NCI-H460 (cell line): ENCODE measurements at places on chromosomes 16 and 17. TPM values are rescaled to one million over a fixed set of nuclear protein-coding genes. Genes with fewer than 3 reads are reported as not detected.

CHTF8 gene
- 47.6 and 53.4 TPM in 2 replicates for total RNA-seq

NPIPA3 gene
- total RNA-seq = 1.3 and 4.9 TPM in 2 replicates

GRCh38 chr17:32335046-32335445 is 6.9 kb downstream of the C17orf75 start:
- DNase-seq = no peak

- DNase-seq = no peak
Measured at GRCh38 chr16:11354733-11355574, 9.7 kb downstream of the RMI2 start.

DNA sequence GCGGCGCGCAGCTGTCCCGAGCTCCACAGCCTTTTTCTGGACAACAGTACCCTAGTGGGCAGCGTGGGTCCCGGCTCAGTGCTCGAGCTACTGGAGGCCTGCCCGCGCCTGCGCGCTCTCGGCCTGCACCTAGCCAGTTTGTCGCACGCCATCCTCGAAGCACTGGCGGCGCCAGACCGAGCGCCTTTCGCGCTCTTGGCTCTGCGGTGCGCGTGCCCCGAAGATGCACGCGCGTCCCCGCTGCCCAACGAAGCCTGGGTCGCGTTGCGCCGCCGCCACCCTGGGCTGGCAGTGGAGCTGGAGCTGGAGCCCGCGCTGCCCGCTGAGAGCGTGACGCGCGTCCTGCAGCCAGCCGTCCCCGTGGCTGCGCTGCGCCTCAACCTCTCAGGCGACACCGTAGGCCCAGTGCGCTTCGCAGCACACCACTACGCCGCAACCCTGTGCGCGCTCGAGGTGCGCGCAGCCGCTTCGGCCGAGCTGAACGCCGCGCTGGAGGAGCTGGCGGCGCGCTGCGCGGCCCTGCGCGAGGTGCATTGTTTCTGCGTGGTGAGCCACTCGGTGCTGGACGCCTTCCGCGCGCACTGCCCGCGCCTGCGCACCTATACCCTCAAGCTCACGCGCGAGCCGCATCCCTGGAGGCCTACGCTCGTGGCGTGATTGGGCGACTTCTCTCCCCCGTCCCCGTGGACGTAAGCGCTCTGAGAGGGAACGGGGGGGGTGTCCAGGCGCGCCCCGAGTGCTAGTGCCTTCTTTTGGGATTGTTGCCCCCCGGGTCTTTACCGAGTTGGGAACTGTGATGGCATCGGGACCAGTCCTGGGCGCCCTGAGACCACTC is 1.2 kb upstream of the HSF4 start:
- no peak for DNase-seq

DNA sequence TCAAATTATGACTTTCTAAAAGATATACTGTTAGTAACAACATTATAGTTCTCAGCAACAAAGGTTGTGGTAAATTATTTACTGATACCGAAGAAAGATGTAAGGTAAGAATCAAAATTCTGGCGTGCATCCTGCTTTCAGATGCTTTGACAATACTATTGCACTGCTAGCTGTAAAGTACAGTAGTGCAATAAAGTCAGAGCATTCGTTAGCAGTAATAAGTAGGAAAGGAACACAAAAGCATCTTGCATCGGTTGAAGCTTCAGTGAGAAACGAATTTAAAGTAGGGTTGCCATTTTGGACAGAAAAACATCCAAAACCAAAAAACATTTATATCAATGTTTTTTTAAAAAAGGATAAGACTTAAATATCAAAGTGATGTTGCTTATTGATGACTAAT is 4.0 kb downstream of the SKA2 start:
- no peak for DNase-seq
